Activated CD8-positive, alpha-beta memory T cell treated with anti-CD3 and anti-CD28 coated beads, Interleukin-2, amount 10 ng/mL, durations not matched to agents 7 days and 5 days (primary cell): ENCODE measurements at places on chromosomes 5 and 9. TPM values are rescaled to one million over a fixed set of nuclear protein-coding genes. Genes with fewer than 3 reads are reported as not detected.

The TEK gene
- total RNA-seq = not detected

GRCh38 chr5:174581479-174581878 lies 142.9 kb upstream of the MSX2 start:
- H3K27ac ChIP-seq = no peak overlapping the region
- no peak for DNase-seq
- no peaks in the 10 kb centered on the region for H3K27me3 ChIP-seq

- no peak overlapping the region for H3K27ac ChIP-seq
- H3K36me3 ChIP-seq = peaks cover 7% of the 10 kb centered on the region
- H3K4me3 ChIP-seq = no peak overlapping the region
- no peak for DNase-seq
- peaks cover 21% of the 10 kb centered on the region for H3K27me3 ChIP-seq
These were observed 3.5 kb upstream of the BTF3 start for GRCh38 chr5:73494721-73495120.

DNA sequence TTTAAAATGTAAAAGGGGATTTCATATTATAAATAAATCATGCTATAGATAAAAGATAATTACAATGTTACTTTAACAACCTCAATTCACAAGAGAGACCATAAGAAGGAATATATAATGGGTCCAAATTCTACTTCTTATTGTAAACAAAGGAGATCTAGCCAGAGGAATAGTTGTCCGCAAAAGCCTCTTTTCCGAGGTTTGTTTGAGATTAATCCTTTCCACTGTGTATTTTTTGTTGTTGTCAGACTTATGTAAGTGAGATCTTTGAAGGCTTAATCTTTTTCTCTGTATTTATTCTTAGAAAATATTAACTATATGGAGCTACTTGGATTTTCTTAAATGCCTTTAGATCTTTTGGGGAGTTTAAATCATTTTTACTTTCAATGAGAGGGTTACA lies 1299.3 kb upstream of the WWC1 start:
- no peaks in the 10 kb centered on the region for H3K36me3 ChIP-seq
- no peak for DNase-seq
- no peaks in the 10 kb centered on the region for H3K4me1 ChIP-seq
- H3K27me3 ChIP-seq = no peaks in the 10 kb centered on the region
- H3K27ac ChIP-seq = no peak overlapping the region
- H3K4me3 ChIP-seq = no peak overlapping the region
